ENCODE measurements at places on chromosomes 16 and 17.

GRCh38 chr16:30096105-30096861 lies at the start of gene YPEL3:
TSS of gene YPEL3 (minus strand) at chr16:30096213. CDS start at chr16:30095482, 731 bp downstream.
- DNase-seq = peak; percentile 94

- DNase-seq = no peak
Observed at GRCh38 chr17:78316867-78317789, 42.7 kb downstream of the SOCS3 start.

GRCh38 chr16:68249371-68249770 lies 4.2 kb downstream of the PLA2G15 start:
- DNase-seq = no peak

DNA sequence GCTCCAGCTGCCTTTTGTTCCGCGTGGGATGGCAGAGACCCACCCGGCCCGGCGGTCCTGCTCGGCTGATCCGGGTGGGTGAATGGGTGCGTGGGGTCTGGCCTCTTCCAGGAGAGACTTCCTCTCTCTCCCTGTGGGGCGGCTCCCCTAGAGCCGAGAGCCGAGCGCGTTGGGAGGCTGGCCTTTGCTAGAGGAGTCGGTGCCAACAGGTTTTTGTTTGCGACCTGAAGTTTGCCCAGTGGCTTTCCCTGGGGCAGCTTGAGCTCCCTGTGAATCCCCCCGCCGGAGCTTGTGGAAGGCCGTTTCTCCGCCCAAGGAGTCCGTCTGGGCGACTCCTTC lies 970 bp downstream of the EPN2 start:
- DNase-seq = no peak

DNA sequence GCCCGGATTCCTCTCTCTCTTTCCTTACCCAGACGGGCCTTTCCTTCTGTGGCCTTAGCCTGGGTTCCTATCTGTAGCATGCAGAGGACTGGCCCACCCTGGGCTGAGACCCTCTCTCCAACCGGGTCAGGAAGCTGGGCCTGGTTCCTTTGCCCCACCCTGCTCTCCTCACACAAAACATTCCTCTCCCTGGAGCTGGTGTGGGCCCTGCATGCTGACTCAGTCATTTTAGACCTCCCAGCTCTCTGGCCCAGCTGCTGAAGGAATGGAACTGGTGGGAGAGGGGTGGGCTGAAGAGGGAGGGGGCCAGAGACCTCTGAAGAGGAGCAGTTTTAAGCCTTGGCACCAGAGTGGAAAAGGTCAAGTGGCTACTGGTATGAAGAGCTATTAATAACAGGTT lies 957 bp downstream of the MYL4 start:
- no peak for DNase-seq

DNA sequence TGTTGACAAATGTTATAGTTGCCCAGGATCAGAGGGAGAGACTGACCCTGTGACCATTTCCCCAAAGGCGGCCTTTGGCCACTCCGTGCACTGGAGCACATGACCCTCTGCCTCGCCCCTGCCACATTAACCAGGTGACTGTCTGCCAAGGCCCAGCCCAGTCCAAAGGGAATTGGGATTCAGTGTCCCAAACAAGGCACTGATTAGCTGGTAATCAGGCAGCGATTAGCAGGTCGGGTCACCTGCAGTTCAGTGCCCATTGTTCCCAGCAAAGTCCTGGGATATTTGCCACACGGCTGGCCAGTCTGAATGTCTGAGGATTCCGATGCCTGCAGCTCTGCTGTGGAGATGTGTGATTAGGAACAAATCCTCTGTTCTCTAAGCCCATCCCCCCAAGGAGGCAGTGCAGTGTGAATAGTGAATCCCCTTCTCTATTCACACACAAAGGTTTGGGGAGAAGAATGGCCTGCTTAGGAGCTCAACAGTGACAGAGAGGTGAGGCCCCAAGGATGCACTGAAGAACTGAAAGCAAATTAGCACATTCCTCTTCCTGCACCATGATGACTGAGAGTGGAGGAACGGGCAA lies 123.1 kb upstream of the MAF start:
- DNase-seq = no peak

- DNase-seq = no peak
Observed at GRCh38 chr16:70753228-70753627, 47.7 kb downstream of the VAC14 start.

DNA sequence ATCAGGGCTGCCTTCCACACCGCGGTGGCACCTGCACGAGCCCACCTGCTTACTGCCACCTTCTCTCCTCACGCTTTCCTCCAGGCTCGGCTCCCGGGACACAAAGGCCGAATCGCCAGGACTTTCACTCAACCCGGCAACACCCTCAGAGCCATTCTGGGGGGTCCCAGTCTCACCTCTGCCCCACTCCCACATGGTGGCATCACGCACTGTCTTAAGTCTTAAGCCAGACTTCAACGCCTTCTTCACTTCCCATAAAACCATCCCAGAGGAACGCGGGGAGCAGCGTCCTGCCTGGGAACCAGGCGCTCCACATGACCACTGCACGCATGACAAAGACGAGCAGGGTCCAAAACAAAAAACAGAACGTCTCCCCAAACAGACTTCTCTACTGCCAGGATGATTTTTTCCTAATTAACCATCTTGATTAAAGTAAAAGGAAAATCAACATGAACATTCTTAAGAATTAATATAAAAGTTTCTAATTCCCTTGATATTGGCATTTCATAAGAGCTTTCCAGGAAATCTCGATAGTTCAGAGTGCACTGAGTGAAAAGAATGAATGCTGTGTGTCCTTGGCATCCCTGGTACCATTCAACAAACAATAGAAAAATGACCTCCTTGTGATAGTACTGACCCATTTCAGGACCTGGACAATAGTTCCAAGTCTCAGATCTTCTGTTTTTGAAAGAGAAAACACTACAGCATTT lies 2.6 kb downstream of the CANT1 start:
- DNase-seq = no peak

DNA sequence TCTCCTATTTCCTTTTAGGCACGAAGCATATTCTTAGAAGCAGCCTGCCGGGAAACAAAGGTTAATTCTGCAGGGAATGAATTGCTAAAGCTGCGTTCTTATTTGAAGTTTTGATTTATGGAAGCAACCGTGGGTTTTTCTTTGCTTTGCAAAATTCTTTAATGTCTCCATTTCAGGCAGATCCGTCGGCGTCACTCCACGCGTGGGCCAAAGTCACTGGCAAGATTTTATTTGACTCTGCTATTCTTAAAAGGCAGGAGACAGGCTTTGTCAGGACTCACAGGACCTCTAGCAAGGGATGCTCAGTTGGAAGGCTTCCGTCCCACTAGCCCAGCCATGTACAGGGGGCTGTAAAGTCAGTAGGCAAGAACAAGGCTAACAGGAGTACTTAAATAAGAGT lies 387.3 kb upstream of the XYLT1 start:
- no peak for DNase-seq

- peak; percentile 12 for DNase-seq
Observed at GRCh38 chr17:2690165-2691068, 21.1 kb downstream of the CLUH start.

DNA sequence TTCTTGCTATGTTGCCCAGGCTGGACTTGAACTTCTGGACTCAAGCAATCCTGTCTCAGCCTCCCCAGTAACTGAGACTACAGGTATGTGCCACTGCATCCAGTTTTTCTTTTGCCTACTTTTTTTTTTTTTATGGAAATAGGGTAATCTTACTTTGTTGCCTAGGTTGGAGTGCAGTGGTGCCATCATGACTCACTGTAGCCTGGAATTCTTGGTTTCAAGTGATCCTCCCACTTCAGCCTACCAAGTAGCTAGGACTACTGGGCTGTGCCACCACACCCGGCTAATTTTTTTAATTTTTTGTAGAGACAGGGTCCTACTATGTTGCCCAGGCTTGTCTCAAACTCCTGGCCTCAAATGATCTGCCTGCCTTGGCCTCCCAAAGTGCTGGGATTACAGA lies 10.0 kb downstream of the LRRC36 start:
- DNase-seq = no peak

DNA sequence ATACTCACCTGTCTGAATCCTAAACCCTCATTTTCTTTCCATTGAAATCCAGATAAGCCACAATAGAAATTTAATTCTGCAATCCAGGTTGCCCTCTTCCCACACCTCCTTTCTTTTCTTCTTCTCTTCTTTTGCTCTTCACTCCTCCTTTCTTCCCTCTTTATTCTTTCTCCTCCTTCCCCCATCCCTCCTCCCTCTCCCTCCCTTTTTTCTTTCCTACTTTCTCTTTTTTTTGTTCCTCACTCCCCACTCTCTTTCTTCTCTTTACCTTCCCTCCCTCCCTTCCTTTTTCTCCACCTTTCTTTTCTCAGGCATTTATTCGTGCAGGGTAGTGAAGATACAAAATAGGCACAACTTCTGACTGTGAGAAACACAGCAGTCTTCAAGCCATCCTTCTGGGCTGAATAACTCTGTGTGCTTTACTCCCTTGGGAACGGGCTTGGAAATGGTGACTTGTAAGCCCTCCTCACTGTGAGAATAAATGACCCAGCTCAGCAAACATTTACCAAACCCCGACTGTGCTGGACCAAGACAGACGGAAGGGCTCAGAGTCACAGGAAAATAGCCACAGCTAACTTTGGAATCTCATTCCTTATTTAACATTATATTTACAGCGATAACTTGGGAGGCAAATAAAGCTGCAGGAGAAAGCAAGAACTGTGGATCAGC lies 140.8 kb downstream of the HAPSTR1 start:
- DNase-seq = no peak

GRCh38 chr17:78965491-78965924 lies 14.2 kb downstream of the LGALS3BP start:
- no peak for DNase-seq

- DNase-seq = no peak
Observed at GRCh38 chr16:10335681-10336080, 50.2 kb upstream of the ATF7IP2 start.

DNA sequence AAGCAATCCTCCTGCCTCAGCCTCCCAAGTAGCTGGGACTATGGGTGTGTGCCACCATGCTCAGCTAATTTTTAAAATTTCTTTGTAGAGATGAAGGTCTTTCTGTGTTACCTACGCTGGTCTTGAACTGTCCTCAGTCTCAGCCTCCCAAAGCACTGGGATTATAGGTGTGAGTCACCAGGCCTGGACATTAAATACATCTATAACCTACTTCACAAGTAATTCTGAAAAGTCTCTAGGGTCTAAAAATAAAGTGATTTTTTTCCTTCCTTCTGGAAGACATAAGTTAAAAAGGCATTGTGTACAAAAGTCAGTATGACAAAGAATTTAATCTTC lies 118.3 kb downstream of the PARN start:
- no peak for DNase-seq

GRCh38 chr16:66359811-66360608 lies 6.5 kb upstream of the CDH5 start:
- DNase-seq = no peak

GRCh38 chr16:78306361-78306760 lies 206.9 kb downstream of the WWOX start:
- no peak for DNase-seq

DNA sequence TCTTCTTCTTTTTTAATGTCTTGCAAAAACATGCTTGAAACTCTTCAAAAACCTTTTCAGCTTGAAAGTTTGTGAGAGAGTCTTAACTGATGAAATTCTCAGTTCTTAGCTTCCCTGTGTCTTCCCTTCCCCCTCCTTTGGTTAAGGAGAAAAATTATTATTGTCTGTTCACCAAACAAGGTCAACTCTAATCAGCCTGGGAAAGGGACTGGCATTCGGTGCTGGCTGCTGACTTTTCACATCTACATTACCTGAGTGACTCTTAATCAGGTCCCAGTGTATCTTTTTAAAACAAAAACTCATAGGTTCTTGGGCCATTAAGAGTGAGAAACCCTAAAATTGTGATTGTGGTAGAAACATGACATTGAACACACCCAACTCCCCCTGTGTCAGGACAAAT lies 39.1 kb upstream of the AXIN2 start:
- no peak for DNase-seq

- DNase-seq = no peak
Observed at GRCh38 chr16:73140929-73141328, 93.0 kb upstream of the ZFHX3 start.

DNA sequence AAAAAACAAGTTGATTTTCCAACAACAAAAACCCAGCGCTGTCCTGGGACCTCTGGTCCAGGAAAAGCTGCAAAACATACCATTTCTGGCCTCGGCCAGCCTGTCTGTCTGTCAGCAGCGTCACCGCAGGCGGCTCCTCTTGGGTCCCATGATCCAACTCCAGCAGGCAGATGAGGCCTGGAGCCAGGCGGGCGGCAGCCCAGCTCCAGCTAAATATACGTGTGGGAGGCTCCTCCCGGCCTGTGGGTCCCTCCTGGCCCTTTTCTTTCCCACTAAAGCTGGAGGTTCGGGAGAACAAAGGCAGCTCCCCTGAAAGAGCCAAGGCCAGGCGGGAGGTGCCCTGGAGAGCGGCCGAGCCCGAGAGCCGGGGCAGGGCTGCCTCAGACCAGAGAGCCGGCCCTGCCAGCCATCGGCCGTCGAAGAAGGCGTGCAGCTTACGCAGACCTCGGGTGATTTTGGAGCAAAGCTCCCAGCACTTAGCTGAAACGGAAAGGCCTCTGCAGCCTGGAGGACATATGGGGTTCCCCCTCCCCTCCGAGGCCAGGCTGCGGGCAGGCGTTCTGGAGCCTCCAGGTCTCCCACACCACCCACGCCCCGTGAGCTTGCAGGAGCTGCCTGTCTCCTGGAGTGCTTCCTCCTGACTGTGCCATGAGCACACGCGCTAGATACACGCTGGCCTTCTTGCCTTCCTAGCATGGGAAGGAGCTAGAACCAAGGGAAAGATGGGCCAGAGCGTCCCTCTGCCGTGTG lies 19.9 kb upstream of the JPH3 start:
- DNase-seq = no peak

DNA sequence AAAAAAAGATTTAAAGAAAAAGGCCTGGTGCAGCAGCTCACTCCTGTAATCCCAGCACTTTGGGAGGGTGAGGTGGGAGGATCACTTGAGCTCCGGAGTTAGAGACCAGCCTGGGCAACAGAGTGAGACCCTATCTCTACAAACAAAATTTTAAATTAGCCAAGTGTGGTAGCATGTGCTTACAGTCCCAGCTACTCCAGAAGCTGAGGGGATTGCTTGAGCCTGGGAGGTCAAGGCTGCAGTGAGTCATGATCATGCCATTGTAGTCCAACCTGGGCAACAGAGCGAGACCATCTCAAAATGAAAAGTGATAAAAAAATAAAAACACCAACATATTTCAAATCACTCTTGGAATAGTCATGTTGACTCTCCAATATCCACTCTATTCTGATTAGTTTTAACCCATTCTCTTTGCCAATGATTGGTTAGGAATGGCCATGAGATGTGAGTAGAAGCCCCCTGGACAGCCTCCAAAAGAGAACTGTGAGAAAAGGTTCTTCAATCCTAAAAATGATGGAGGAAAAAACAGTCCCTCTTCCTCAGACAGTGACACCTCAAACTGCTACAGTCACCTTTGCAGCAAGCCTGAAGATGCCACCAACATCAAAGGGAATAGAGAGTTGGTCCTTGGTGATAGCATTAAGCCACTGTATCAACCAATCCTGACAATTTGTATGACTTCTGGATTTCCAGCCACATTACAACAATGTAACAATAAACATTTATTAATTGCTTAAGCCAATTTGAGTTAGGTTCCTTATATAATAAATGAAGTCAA lies 2.9 kb upstream of the KANSL1 start:
- no peak for DNase-seq

All from natural killer cell (primary cell).